D721Med (cell line): ENCODE measurements at places on chromosomes 13 and 19.

GRCh38 chr19:3464587-3465235, 15.6 kb downstream of the SMIM24 start:
- no peak for DNase-seq

GRCh38 chr13:106104281-106104901, 431.1 kb downstream of the EFNB2 start:
- DNase-seq = no peak

DNA sequence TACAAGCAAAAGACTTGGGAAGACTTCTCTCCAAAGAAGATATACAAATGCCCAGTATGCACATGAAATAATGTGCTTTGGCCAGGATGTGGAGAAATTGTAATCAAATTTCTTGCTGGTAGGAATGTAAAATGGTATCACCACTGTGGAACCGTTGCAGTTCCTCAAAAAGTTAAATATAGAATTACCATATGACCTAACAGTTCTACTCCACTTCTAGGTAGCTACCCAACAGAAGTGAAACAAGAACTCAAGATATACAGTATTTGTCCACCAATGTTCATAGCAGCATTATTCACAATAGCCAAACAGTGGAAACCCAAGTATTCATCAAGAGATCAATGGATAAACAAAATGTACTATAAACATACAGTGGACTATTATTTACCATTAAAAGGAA, 95.0 kb upstream of the KLF5 start:
- no peak for DNase-seq

DNA sequence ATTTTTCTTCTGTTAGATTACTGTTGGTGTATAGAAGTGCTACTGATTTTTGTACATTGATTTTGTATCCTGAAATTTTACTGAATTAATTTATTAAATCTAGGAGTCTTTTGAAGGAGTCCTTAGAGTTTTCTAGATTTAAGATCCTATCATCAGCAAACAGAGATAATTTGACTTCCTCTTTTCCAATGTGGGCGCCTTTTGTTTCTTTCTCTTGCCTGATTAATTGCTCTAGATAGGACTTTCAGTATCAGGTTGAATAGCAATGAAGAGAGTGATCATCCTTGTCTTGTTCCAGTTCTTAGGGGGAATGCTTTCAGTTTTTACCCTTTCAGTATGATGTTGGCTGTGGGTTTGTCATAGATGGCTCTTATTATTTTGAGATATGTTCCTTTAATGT, 5.6 kb upstream of the CD33 start:
- no peak for DNase-seq

GRCh38 chr19:15986701-15987100, 37.9 kb downstream of the OR10H4 start:
- no peak for DNase-seq

DNA sequence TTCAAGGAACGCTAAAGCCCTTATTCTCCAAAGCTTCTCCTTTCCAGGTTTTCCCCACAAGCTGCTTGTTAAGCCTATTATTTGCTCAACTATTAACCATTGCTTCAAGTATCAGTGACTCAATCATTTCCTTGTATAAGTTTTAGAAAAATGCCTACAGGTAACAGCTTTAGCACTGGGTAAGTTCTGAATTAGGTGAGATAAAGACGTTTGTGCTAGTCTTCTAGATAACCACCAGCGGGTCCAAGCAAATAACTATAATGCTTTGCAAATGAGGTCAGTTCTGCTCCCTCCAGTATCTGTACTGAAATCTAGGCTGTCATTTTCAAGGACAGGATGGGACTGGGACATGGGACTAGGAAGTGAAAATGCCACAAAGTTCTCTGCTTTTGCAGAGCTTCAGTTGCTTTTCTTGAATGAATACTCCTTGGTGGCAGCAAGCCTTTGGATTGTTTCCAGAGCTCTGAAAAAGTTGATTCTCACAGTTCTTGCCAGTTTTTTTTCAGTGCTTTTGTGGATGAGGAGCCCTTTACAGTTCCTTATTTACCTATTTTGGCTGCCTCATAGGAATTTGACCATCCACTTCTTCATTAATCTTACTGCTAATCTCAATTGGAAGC, 1487.7 kb downstream of the EFNB2 start:
- DNase-seq = no peak

- no peak for DNase-seq
These were observed 10.4 kb upstream of the DIAPH3 start for GRCh38 chr13:60174113-60174512.

DNA sequence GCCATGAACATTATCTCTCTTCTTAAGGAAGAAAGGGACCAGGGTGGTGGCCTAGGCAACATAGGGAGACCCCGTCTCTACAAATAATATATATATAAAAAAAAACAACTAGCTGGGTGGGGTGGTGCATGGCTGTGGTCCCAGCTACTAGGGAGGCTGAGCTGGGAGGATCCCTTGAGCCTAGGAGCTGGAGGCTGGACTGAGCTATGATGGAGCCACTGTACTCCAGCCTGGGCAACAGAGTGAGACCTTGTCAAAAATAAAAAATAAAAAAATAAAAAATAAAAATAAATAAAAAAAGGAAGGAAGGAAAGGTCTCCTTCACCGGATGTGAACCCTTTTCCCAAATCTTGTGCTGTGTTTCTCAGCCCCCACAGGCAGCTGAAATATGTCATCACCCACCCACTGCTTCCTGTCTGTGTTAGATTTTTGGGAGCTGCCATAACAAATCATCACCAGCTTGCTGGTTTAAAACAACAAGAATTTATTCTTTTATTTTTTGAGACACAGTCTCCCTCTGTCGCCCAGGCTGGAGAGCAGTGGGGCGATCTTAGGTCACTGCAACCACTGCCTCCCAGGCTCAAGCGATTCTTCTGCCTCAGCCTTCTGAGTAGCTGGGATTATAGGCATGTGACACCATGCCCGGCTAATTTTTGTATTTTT, 9.5 kb upstream of the TSPAN16 start:
- DNase-seq = no peak

DNA sequence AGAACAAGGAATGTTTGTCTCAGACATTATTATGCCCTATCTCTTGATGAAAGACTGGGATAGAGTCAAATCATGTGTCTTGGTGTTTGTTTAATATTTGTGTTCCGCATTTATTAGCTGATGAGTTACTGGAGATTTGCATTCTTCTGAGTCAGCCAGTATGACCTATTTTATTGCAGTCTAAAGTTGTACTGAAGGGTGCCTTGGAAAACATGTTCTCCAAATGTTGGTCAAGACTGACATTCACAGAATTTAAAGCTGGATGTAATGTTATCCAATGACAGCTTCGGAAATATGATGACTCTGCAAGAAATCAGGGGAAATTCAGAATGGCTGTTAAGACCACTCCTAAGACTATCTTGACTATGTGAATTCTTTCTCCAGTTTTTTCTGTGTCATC, 134.0 kb downstream of the KCNRG start:
- DNase-seq = no peak

DNA sequence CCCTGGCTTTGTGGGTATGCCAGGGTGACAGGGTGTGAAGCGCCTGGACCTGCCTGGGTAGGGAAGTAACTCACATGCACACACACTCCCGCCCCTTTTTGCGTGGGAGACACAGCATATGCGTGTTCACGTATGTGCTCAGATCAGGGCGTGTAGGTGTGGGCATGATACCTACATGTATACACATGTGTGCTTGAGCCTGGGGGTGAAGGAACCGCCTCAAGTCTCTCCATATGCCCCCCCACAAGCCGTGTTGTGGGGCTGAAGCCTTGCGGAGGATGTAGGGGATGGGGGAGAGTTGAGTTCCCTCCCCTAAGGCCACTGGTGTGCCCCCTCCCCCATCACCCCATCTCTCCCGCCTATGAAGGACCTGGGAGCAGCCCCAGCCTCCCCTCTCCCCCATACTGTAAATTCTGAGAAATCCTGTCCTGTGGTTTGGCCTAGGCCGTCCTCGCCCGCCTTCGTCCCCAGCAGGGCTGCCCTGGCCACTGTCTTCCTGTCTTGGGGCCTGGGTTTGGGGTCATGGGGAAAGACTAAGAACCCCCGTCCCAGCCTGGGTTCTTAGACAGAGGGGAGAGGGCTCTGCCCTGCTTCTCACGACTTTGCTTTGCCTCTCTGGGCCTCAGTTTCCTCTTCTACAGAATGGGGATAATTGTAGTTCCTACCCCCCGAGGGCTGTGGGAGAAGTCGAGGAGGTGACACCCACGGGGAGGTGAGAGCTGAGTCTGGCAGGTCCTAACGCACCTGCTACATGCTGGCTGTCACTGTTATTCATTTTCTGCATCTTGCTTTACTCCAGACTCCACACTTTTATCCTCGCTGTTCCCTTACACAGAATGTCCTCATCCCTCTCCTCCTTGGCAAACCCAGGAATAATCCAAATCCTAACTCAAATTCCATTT, 14.3 kb downstream of the ACTL9 start:
- DNase-seq = no peak

DNA sequence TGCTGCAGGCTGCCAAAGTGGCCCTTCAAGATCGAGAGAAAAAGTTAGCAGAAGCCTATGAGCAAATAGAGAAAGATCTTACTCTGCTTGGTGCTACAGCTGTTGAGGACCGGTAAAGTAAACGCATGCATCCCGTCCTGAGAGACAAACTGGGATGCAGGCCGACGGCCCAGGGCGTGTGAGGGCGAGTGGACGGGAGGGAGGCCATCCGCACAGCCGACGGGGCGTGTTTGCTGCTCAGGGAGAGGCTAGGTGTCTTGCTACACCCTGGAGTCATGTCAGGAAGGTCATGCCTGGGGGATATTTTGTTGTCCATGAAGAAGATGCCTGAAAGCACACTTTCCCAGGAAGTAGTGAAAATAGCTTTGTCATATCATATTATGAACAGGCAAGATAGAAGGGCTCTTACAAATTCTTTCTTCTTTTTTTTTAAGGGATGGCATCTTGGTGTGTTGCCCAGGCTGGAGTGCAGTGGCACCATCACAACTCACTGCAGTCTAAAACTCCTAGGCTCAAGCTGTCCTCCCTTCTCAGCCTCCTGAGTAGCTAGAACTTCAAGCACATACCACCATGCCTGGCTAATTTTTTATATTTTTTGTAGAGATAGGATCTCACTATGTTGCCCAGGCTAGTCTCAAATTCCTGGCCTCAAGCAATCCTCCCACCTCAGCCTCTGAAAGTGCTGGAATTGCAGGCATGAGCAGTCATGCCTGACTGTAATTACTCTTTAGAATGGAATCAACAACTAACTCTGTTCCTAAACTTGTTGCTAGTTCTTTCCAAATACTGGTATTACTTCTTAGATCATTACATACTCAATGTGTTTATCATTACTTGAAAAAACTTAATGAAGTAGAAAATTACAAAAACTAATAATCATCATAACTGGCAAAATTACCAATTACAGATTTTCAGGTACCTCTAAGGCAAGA, 117.6 kb upstream of the MCF2L start:
- no peak for DNase-seq

DNA sequence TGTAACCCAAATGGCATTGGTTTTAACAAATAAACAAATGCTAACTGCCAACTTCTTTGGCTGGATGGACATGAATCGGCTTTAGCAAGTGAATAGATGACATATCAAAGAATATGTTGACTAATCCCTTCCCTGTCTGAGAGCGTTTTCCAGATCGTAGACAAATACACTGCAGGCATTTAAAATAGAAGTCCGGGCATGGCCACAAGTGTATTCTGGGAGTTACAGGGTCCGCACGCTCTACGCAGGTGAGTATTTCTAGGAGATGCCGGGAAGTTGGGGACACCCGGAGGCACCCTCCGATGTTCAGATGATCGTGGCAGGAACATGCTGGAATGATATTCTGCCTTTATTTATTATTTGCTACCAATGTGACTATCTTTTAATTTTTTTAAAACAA, 53.2 kb upstream of the ZNF536 start:
- DNase-seq = no peak

GRCh38 chr19:49442354-49442753, 1.0 kb upstream of the SLC17A7 start:
- no peak for DNase-seq

DNA sequence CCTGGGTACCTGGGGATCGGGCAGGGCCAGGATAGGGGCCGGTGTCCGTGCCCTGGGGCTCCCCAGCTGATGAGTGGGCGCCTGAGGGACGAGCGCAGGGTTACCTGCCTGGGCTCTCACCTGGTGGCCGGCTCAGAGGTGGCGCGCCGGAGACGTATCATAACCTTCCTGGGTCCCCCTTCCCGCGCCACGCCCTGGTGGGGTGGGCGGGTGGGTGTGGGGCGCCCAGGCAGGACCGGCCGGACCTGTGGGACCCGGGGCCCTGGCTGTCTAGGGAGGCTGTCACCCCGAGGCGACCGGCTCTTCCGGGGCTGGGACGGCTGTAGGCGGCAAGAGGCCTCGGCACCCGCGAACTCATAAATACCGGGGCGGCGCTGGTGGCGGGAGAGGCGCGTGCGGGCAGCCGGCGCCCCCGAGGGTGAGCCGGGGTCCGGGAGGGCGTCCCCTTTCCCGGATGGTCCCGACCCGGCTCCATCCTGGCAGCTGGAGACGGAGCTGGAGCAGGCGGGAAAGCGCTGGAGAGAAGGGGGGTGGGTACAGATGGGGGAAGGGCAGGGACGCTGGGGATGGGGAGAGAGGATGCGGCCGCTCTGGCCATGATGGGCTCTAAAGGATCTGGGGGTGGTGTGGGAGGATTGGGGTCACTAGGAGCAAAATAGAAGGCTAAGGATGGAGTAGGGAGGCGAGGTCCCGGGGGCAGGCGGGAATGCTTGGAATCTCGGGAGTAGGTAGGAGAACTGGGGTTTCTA, at the start of gene ACP7:
TSS of gene ACP7 (plus strand) at position 386 of the 749 bp plus-strand sequence. CDS start 902 bp downstream, outside the sequence.
- DNase-seq = no peak

DNA sequence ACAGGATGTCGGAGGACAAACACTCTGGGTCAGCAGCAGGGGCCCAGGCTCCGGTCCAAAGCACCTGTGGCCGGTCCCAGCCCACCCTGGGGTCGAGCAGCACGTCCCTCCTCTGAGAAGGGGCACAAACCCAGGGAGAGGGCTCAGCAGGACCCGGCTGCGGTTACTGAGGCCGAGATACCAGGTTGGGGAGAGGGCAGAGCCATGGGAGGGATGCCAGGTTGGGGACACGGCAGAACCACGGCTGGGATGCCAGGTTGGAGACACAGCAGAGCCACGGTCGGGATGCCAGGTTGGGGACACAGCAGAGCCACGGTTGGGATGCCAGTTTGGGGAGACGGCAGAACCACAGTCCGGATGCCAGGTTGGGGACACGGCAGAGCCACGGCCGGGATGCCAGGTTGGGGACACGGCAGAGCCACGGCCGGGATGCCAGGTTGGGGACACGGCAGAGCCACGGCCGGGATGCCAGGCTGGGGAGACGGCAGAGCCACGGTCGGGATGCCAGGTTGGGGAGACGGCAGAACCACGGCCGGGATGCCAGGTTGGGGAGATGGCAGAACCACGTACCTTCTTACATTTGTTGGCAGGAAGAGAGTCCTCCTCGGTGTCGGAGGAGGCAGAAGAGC, 18.5 kb downstream of the MIER2 start:
- no peak for DNase-seq
